ENCODE measurements at places on chromosomes 5 and 9.

DNA sequence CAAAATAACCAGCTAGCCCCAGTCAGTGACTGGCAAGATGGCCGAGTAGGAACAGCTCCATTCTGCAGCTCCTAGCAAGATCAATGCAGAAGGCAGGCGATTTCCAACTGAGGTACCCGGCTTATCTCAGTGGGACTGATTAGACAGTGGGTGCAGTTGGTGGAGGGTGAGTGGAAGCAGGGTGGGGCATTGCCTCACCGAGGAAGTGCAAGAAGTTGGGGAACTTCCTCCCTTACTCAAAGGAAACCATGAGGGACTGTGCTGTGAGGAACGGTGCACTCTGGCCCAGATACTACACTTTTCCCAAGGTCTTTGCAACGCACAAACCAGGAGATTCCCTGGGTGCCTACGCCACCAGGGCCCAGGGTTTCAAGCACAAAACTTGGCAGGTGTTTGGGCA, 9.6 kb upstream of the BTNL8 start:
- DNase-seq: no peak

- no peak for DNase-seq
Measured at GRCh38 chr9:124351672-124352468, 63.4 kb downstream of the PSMB7 start.

DNA sequence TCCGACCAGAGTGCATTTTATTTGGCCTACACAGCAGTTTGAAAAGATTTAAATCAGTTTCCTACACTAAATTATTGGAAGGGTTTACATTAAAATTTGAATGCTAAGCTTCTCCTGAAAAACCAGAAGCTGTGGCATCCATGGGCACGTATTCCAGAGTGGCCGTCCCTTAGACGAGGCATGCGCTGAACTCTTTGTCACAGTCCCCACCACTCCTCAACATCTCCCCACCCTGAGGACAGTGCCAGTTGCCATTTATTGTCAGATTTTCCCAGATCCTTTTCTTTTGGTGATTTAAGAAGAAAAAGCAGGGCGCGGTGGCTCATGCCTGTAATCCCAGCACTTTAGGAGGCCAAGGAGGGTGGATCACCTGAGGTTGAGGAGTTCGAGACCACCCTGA, 39.9 kb upstream of the UNC5A start:
- DNase-seq: no peak

DNA sequence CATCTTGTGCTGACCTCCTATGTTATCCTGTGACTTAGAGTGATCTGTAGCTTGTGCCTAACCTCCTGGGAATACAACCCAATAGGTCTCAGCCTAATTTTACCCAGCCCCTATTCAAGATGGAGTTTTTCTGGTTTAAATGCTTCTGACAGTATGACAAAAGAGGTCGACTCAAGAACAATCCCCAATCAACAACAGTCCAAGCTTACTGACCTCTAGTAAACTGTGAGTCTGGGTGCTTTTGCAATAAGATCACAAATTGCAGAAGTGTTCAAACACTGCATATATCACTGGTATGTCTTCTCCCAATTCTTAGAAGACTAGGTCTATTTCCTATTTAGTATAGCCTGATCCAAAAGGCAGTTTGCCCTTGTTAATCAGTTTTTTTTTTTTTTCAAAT, 323.5 kb upstream of the PTGER4 start:
- no peak for DNase-seq

- no peak for DNase-seq
Measured at GRCh38 chr9:69633716-69634115, 38.5 kb downstream of the APBA1 start.

DNA sequence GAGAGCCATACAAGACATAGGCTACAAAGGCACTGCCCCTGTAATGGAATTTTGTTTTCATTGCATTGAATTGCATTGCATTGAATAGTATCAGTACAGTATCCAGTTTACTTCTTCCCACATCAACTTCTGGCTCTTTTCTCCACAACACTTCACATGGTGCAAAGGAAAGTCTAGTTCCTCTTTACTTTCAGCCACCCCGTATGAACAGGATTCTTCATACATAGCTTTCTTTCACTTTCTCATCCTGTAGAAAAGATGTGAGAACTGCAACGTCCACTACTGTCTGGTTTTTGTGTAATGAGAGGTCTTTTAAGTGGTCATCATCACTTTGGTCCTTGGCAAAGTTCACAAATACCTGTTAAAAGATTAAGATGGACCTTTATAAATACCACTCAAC, 20.2 kb downstream of the NIPSNAP3B start:
- DNase-seq: no peak

- no peak for DNase-seq
Measured at GRCh38 chr5:8473016-8473415, 604.1 kb downstream of the MTRR start.

DNA sequence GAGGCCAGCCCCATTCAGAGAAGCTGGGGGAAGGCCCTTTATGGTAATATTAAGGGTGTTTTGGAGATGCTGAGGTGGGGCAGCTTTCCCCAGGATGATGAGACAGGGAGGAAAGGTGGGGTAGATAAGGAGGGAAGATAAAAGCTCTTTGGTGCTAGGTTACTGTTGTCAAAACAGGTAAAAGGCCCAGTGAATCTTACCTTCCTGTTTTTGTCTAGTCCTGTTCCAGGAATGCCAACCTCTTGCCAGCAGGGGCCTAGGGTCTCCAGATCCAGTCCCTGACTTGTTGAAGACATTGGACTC, 797 bp upstream of the CCL27 start:
- no peak for DNase-seq

DNA sequence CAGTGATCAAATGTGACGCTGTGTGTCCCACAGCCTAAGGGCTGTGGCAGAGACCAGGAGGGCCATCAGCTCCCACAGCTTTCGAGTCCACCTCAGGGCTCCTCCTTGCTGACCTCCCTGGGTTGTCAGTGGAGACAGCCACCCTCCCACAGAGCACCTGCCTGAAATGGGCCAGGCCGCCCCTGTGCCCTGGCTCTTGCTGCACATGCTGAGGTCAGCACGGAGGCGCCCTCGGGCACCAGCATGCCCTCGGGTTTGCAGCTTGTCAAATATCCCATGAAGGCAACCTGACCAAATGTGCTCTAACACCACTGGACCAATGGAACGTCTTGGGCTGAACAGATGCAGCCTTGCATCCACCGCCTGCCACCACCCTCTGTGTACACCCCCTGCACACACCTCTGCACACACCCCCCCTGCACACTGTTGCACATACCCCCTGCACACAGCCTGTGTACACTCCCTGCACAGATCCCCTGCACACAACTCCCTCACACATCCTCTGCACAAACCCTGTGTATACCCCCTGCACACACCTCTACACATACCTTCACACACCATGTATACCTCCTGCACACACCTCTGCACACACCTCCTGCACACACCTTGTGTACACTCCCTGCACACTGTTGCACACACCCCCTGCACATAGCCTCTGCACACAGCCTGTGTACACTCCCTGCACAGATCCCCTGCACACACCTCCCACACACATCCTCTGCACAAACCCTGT, 2.0 kb upstream of the CEP72 start:
- DNase-seq: no peak

- peak; percentile 55 for DNase-seq
Measured at GRCh38 chr5:14685757-14686156, 21.2 kb downstream of the OTULIN start.

DNA sequence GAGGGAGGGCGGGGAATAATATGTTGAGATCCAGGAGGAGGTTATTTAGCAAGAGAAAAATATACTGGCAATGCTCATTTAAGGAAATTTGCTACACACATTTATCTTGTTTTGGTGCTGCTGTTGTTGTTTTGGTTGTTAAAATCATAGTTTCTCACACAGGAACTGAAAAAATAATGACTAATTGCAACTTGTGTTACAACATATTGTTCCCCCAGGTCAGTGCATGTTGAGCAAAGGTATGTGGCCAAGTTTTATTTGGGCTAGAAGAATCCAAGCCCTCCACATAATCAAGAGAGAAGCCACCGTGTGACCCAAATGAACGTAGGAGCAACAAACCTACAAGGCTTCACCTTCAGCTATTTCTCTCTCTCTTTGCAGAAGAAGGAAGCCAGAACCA, 220.3 kb upstream of the DAPK1 start:
- DNase-seq: no peak

DNA sequence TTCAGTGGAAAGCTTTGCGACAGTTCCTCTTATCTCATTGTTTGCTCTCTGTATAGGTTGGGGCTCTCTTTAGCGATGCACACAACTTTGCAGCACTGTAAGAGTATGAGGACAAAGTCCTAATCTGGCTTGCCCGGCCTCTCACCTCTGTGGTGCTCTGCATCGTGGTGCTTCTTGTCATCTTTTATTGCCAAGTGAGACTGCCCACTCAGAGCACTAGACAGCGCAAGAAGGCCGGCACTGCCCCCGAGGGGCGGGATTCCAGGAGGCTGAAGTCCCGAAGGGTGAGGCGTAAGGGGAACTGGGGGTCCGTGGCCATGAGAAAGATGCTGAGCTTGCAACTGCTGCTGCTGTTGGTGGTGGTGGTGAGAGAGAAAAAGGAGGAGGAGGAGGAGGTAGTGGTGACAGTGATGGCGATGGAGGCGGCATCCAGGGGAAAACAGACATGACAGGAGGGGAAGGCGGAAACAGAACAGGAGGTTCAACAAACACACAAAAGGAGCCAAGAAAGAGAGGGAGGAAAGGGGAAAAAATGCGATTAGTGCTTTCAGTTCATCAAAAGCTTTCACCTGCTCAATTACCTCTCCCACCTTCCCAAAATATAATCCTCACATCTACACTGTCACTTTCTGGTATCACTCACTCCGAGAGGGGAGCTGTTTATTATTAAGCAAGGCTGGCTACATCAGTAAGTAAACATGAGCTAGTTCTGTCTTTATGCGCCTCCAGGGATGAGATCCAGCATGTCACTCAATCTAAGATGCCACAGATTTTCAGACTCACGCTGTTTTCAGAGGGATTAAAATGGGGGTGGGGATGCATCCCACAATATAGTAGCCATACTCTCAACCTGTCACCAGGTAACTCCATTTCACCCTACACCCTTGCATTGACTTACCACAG, 55.1 kb downstream of the TLE1 start:
- DNase-seq: no peak

DNA sequence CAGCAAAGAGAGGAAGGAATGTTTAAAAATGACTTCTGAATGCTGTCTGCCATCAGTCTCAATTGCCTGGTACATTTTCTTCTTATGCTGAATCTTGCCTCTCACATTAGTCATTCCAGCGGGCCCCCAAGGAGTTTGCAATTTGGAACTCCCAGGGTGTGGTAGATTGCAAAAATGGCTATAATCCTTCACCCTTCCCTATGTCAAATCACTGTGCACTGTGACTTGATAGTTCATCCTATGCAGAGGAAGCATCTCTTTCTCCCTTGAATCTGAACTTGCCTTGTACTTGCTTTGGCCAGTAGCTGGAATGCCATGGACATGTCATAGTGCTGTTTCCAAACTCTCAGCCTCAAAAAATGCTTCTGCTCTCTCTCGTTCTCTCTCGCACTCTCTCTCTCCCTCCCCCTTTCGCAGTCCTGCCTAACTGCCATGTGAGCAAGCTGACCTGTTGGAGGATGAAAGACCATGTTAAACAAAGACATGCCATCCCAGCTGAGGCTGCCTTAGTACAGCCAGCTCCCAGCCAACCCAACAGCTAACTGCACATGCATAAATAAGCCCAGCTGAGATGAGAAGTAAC, 284.0 kb upstream of the TLE4 start:
- DNase-seq: no peak

DNA sequence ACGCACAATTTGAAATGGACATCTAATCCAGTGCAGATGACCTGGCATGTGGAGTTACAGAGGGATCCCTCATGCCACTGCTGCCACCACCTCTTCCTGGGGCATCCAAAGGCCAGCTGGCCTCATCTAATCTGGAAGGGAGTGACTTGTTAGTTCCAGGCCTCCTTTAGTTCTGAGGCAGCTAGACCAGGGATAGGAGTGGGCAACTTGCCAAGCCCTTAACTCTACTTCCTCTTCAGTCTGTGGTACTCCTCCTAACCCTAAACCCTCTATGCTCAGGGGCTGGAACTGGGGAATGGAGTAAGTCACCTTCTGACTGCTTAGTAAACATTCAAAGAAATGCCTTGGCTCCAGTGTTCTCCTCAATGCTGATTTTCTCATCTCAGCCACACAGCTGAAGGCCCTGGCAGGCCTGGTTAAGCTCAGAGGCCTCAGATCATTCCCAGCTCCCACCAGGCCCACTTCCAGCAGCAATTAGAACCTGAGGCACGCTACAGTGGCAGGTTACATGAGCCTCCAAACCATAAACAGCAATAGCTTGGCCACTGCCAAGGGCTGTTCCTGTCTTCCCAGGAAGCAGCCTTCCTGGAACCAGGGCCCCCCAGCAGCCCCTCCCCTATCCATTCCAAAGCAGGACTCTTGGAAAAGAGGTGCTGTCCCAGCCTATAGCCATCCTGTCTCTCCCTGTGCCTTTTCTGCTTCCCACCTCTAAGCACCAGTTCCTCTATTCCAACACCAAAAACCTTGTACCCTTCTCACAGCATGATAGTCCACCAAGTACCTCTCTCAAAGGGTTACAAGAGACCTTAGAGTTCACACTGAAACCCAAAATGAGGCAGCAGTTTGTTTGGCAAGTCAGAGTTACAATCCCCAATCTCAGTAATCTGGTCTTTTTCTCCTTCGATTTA, 2.0 kb downstream of the EIF4EBP3 start:
- DNase-seq: no peak

DNA sequence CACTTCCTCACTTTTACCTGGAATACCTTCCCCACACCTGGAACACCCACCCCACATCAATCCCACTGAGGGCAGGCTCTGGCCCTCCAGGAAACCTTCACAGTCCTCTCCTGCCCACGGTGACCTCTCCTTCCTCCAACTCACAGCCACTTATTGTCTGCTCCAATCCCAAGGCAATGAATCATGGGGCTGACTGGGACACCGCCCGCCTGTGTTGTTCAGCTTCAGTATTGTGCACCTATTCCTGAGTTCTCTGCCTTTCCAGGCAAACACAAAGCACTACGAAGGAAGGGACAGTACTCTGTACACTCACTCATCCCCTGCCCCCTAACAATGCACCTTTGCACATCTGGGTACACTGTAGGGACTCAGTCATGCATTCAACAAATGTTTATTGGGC, 7.3 kb downstream of the PCDH1 start:
- no peak for DNase-seq

GRCh38 chr5:114434396-114435219, 72.7 kb downstream of the KCNN2 start:
- DNase-seq: no peak
